ENCODE measurements at places on chromosomes 7 and 10.

- no peak for DNase-seq
Observed at GRCh38 chr7:101915000-101915399, 97.6 kb downstream of the CUX1 start.

GRCh38 chr10:3477683-3478082, 305.1 kb upstream of the PITRM1 start:
- no peak for DNase-seq

- no peak for DNase-seq
Observed at GRCh38 chr7:30965883-30966282, 2.1 kb downstream of the GHRHR start.

- no peak for DNase-seq
Observed at GRCh38 chr7:107232568-107233090, 63.8 kb downstream of the HBP1 start.

GRCh38 chr10:126199221-126199998, 188.9 kb downstream of the ADAM12 start:
- DNase-seq = no peak

- peak; percentile 27 for DNase-seq
Observed at GRCh38 chr10:123522702-123523312, 143.3 kb upstream of the GPR26 start.

DNA sequence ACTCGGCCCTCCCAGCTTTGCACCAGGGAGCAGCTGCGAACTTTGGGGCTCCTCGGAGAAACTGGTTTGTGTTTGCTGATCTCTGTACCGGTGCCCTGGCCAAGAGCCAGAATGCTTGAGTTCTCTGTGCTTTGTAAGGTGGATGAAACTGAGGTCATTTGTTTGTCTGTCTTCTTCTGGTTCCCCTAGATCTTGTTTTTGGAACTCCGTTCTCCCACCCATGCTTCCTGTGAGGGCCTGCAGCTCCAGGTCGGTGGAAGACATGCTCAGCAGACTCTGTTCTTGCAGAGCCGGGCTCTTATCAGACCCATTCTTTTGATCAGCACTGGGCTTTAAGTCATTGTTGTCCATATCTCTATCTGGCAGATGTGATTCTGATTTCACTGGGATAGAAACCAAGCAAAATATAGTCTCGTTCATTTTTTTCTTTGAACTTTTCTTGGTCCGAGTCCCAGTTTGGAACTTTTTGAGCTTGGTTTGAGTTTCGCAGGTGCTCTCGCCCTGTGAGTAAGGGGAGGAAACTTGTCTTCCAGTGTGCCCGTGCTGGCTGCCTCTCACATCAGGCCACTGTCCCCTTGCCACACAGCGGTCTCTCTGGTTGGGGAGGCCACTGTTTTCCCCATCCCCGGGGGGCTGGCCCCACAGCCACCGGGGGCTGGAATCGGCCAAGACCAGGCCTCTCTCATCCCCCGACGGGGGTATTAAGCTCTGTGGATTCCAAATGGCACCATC, 31.2 kb downstream of the JCAD start:
- peak; percentile 62 for DNase-seq

DNA sequence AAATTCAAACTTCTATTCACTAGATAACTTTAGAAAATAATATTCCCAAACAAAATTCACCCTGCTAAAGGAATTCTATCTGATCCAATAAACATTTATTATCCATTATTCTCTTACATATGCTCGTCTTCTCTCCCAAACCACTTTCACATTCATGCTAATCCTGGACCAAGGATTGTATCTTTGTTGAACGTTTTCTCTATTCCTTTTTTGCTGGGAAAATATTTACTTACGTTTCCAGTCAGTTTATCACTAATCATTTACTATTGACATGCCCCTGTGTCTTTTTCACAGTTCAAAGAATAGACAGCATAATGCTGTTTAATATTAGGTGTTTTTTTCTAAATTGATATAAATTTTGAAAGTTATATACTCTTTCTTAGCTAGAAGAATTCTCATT, 3.2 kb downstream of the TEX47 start:
- DNase-seq = no peak

DNA sequence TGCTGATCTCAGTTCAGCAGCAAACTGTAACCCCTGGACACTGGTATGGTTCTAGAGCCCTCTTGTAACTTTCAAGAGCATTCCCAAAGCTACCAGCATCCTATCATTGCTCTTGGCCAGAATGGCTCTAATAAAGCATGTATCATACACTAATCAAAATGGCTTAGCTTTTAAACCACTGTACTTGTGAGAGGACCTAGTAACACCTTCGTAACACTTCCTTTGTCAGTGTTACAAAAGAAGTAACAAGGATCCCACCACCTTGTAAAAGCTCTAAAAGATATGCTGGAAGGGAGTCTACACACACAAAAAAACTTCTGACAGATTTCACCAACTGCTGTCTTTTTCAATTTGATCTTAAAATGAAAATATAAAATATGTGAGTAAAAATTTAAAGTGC, 144.7 kb downstream of the ALOX5 start:
- no peak for DNase-seq

DNA sequence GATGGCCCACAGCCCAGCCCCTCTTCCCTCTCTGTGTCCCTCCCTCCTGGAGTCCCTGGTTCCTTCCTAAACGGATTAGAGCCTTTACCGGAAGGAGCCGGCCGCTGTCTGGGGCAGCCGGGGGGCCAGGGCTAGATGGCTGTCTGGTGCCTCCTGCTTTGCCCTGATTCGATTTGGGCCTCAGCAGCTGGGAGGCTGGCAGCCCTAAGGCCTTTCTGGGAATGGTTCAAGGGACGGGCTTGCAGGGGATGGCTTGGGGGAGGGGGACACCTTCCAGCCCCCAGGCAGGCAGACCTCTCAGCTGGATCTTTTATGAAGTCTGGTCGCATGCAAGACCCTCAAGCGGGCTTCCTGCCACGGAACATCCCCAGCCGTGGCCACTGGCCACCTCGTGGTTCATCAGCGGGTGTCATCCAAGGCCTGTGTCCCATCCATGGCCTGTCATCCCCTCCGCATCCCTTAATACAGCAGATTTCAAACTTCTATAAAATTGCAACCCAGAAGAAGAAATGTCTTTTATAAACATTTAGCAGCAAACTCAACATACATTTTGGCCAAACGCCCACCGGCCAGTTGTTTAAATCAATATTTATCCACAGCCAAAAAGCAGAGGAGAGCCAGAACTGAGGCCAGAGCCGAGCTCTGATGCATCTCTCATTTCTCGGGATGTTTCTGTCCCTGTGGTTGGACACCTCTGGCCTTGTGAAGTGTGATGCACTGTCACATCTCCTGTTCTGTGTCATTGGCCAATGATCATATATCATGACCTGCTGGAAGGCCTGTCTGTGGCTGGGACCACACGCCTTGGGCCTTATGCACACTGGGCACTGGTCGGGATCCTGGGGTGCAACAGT, 52.0 kb downstream of the GTF2IRD1 start:
- DNase-seq = no peak

- no peak for DNase-seq
Observed at GRCh38 chr7:130961128-130961601, 227.2 kb upstream of the KLF14 start.

DNA sequence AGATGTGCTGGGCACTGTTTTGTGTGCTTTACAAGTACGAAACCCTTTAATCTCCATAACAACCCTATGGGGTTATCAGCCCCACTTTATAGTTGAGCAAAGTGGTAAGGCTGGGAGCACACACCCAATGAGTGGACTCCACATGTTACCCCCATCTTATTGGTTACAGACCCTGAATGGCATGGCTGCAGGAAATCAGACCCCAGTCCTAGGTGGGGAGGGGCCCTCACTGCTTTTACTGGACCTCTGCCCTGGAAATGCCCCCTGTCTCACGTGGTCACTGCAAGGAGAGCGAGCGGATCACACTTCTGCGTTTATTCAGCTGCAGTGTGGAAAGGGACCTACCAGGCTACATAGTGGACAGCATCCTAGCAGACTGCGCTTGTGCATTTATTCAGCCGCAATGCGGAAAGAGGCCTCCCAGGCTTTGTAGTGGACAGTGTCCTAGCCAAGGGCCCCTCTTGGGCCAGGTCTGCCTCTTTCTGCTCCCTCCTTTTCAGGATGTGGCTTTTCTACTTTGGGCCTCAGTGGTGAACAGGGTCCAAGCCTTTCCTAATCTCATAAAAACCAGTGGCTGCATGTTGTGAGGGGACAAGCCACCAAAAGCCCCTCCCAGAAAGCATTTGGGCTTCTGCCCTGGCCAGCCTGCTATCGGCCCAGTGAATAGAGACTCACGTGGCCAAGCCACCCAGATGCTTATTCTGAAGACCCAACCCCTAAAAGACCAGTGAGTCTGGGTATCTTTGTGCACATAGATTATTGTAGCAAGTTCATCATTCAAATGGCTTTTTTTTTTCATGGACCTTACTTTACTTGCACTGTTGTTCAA, 405.7 kb upstream of the RNF32 start:
- no peak for DNase-seq

- DNase-seq = no peak
Observed at GRCh38 chr10:69241575-69241974, 21.4 kb downstream of the HKDC1 start.

DNA sequence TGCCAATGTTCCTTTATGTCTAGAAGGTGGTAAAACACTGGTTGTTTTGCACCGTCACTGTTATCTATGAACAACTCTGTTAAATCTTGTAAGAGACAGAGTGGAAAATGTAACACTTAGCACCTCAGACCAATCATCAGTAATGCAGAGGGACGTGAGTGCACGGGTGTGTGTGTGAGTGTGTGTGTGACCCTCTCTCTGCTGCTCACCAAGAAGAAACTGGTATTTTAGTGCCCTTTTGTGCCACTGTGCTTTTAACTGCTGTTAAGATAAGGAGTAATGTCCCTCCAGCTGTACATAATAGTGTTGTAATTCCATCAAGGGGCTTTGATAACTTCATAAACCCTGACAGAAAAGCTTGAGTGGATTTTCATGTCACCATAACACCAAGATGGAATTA, 130.1 kb downstream of the CREB5 start:
- no peak for DNase-seq

GRCh38 chr10:13268841-13269240, 31.0 kb downstream of the PHYH start:
- no peak for DNase-seq

DNA sequence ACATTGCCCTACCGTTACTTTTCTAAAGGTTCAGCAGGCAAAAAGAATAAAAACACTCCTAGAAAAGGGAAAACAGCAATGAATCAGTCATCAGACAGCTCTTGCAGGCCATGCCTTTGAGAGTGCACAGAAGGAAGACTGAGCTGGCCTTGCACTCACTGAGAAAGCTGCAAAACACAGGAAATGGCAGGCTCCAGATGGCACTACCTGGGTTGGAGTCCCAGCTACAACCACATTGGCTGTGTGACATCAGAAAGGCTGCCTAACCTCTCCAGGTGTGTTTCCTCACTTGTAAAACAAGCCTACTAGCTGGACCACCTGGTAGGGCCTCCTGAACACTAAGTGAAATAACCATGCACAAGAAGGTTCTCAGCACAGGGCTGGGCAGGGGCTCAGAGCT, 113.7 kb downstream of the SFMBT2 start:
- DNase-seq = no peak

DNA sequence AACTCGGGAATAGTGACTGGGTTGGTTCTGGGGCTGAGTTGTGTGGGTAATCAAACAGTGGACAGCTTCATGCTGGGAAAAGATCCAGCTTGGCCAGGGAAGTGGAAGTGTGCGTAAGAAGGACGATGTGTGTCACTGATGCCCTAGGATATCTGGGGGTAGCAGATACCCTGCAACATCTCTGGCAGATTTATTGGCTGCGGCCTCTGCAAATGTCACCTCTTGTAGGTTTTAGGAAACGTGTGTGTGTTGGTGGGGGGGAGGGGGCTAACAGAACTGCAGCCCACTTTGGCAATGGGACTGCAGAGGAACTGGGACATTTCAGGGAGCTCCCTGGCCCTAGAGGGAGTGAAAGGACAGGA, 965 bp upstream of the AGAP3 start:
- DNase-seq = no peak

DNA sequence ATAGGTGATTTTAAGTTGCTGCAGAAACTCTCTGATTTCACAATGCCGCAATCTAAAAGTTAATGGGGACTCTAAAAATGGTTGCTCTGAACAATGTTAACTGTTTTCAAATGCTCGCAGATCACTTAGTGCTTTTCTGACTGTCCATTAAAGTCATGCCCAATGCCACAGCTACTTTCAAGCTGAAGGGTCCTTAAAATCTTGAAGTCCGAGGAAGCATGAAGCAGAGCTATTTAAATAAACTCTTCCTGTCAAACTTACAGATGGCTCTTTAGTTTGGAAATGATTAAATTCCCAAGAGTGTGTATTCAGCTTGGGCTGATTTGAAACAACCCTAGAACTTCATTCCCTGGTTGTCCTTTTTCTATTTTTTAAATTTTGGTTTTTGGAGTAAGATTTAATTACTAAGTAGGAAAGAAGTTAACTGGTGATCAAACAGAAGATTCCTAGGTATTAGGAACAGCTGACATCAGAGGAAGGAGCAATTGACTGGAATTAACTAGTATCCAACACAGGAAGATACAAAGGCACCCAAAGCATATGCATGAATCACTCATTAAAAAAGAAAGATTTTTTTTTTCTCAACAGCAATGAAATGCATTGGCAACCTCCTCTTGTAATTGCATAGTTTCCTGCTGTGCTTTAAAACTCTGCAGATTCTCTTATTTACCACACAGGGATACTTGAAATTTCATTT, 105.1 kb downstream of the NRP1 start:
- DNase-seq = no peak

DNA sequence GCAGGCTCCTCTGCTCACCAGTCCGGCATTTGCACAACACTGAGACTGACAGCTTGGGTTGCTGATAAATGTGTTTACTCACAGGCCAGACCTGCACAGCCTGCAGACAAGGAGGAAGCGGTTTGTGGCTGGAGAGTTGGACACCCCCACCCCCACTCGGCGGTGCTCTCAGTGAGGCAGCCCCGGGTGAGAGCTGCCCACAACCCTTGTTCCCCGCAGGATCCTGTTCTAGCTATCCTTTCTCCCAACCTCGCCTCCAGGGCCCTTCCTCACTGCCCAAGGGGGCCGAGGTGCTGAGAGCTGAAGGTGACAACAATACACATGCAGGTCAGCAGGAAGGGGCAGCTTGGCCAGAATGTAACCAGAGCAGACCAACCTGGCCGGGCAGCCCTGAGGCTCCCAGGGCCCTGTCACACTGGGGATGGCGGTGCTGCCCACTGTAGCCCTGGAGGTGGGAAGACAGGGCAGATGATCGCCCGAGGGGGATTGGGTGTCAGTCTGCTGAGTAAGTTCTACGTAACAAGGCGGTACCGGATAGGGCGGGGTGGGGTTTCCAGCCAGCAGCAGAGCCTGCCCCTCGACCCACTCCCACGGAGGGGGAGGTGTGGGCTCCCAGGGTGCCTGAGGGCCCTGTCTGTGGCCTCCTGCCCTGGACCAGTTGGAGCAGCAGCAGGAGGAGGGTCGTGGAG, 2.1 kb upstream of the ADAM8 start:
- peak; percentile 89 for DNase-seq

DNA sequence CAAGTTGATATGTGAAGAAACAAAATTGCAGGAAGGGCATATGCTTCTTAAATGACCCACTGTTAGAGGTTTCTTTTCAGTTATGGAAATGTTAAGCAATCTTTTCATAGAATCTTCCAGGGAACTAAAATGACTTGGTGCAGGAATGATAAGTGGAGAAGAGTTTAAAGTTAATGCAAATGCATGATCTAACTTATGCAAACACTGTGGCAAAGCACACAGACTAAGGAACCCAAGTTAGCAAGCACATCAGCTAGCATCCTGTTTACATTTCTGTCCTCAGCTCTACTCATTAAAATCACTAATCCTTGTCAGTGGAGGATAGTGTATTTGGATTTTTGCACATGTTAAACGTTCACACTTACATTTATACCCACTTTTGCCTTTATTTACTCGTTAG, 9.3 kb downstream of the CLCN1 start:
- no peak for DNase-seq

All from ureter (tissue), 1 donor.